Nephron progenitor cell (in vitro differentiated cells): ENCODE measurements at places on chromosomes 7 and 10.

GRCh38 chr10:97065686-97066660, 119.8 kb downstream of the SLIT1 start:
- no peak for DNase-seq

DNA sequence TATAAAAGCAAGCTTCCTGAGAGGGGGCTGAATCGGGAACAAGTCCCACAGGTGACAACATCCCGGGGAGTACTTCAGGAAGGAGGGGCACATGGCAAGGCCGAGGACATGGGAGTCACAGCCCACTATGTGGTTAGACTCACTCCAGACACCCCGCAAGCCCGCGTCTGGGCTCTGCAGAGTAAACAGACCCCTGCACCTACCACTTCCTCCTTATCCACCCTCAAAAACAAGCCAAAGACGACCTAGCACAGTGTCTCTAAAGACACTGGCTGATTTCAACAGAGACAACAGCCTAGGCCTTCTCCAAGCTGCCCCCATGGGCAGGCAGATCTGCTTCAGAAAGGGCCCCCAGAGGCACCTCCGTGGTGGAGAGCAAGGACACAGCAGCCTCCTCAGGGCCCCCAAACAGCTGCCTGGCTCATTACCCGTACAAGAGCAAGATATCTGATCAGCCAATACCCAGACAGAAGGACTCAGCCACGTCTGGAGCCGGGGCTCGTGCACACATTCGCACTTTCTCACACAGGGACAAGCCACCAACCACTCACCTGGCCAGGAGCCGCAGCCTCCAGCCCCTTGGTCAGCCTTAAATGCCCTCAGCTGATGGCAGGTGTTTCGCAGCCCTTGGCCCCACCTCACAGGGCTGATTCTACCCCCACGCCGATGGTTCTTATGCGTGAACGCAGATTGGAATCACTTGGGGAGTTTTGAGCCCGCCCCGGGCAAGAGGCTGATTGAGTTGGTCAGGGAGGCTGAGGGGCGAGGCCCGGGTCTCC, 10.7 kb upstream of the KPNA7 start:
- no peak for DNase-seq

DNA sequence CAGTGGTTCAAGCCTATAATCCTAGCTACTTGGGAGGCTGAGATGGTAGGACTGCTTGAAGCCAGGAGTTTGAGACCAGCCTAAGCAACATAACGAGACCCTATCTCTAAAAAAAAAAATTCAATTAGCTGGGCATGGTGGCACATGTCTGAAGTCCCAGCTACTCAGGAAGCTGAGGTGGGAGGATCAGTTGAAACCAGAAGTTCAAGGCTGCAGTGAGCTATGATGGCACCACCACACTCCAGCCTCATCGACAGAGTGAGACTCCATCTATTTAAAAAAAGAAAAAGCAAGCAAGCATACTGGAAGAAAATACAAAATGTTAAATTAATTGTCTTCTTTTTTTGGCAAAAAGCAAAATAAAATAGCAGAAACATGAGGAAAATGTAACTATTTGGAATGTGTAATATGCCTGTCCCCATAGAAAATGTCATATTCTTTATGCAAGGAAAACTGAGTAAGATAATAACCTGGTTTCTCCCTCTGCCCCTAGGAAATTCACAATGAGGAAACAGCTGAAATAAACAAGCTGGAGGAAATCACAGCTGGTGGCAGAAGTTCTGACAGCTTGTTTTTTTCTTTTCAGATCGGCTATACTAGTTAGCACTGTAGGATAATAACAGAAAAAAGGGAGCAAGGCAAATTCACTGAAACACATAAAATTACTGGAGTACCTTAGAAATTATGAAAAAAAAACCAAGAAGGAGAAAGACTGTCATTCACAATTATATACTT, 48.5 kb downstream of the HERPUD2 start:
- no peak for DNase-seq

- DNase-seq = no peak
These were observed 223.2 kb downstream of the CCSER2 start for GRCh38 chr10:84551437-84552120.

DNA sequence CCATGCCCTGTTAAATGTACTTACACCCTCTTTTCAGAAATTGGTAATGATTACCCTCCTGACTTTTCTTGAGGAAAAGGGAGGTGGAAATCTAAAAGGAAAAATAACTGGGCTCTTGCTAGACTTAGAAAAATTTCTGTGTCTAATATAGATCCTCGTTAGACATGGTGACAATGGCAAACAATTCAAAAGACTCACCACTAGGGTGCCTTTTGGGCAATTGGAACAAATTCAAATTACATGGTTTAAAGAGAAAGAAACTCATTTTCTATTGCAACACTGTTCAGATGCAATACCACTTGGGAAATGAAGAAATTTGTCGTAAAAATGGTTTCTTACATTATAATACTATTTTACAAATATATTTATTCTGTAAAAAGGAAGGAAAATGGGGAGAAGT, 950.1 kb downstream of the GRM8 start:
- no peak for DNase-seq

DNA sequence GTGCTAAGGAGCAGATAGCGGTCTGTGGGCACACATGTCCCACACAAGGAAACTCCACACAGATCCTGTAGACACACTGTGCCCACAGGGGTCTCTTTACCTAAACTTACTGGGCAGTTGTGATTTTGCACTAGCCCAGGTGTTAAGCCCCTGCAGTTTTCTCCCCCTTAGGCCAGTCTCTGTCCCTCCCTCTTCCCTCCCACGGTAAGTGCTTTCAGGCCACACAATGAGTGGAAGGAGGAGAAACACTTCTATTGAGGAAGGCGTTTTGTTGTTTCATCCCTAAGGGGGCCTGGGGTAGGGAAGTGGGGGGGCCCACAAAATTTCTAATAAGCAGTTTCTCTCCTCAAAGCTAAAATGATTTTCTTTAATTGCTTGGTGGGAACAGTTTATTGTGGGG, 51.4 kb downstream of the FBXW4 start:
- no peak for DNase-seq

GRCh38 chr10:6395606-6396005, 184.5 kb downstream of the PRKCQ start:
- no peak for DNase-seq

GRCh38 chr7:29946428-29947186, 43.0 kb downstream of the SCRN1 start:
- no peak for DNase-seq

GRCh38 chr7:138768241-138768640, 29.6 kb upstream of the TMEM213 start:
- DNase-seq = no peak

- DNase-seq = no peak
These were observed 82.1 kb downstream of the PON1 start for GRCh38 chr7:95242266-95242665.

- no peak for DNase-seq
These were observed 180.0 kb upstream of the ADCY1 start for GRCh38 chr7:45394117-45394708.

GRCh38 chr10:6473901-6474370, 106.1 kb downstream of the PRKCQ start:
- DNase-seq = no peak

- DNase-seq = no peak
These were observed 35.3 kb downstream of the DENND2A start for GRCh38 chr7:140605337-140605736.

GRCh38 chr10:22486431-22486830, 141.1 kb downstream of the SPAG6 start:
- no peak for DNase-seq

GRCh38 chr7:141045842-141046620, 27.8 kb upstream of the TMEM178B start:
- no peak for DNase-seq

GRCh38 chr7:158924956-158925355, 68.6 kb downstream of the DYNC2I1 start:
- no peak for DNase-seq

DNA sequence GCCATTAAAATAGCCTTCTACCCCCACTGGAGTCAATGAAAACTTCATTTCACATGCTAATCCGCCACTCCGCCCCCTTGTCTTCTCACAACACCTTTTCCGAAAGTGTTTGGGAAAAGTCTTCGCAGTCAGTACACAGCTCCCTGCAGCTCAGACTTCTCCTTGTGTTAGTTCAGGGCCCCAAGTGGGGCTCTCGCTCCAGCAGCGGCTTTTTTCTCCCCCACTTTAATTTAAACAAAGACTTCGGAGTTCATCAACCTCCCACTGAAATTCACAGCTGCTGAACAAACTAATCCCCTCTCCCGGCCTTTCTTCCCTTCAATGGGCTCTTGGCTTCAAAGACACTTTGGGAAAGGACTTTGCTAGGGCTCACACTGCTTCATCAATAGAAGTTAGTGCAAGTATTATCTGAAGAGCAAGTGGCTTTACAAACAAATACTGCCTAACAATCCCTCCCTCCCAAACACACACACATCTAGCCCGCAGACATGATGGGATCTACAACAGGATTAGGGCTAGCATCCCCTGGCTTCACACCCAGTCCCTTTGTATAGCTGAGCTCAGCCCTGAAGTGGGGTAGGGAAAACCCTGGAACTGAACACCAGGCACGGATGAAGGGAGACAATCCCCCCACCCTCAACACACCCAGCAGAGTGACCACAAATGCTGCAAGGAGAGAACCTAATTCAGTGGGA, 23.1 kb downstream of the WNT8B start:
- no peak for DNase-seq

DNA sequence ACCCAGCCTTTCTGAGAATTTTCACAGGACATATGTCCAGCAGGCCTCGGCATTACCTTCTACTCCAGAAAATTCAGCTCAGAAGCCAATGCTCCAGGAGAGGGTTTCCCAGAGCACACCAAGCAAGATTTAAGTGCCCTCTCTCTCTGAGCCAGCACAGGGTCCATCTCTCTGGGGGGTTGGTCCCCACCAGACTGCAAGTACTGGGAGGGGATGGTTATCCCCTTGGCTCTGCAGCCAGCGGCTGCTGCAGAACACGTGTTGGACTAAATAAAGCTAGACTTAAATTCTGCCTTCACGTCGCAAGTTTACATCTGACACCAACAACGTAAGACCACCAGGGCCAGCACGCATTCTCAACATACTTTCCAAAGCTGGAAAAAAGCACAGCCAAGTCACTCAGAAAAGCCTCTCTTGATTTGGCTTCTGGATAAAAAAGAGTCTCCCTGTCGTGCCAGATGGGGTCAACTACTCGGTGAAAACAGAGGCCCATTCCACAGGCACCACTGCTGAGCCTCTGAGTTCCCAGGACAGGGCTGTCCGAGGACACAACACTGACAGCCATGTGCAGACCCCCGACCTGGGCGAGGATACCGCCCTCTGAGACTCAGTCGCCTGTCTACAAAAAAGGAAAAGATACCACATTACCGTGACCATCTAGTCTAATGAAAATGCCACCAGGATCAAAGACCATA, 77.3 kb downstream of the CTBP2 start:
- no peak for DNase-seq
